ENCODE measurements at places on chromosomes 16 and 17.

DNA sequence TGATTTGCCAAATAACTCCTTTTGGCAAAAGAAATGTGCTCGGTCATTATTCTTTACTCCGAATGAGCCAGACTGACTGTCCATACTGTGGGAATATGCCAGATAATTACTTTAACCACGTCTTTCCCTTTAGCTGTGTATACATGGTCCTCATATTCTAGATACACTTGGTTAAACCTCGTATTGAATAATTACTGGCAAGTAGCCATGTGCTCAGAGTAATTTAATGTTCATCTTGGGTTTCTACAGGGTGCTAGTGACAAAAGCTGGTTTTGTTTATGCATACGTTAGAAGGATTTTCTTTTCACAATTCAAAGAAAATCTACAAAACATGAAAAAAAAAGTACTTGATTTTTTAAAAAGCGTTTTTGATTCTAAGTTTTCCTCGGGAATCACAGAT lies 540.3 kb downstream of the KCNJ2 start:
- no peak for DNase-seq

DNA sequence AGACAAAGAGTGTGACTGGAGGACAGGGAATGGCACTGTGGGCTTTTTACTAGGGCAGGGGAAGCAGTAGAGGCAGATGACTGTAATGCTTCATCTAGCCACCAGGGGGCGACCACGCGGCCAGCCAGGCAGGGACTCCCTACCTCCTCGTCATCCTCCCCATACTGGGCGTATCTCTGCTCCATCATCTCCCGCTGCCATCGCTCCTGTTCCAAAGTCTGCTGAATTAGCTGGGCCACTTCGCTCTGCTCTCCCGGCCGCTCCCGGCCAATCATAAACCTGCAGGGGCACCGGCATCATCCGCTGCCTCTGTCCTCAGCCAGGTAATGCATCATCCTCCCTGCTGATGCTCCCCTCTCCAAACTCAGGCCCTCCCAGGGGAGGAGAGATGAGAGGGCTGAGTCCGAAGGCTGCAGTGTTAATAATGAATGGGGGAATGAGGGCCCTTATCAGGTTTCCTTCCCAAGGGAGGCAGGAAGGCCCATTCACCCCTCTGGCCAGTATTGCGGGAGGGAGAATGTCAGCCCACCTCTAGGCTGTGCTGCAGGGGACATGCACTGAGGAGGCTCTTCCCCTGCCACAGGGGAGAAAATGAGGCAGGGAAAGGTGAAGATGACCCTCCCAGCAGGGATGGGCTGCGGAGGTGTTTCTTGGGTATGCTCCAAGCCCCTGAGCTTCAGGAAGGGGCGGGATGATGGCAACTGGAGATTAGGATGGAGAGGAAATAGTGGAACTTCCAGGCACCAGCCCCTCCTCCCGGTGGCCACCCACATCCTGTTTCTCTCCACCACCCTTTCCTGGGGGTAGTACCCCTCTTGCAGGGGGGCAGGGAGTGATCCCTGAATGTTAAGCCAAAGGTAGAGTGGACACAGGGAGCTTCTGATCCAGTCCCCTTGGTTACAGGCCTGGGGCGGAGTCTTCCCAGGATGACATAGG lies 10.3 kb upstream of the SAMD14 start:
- peak; percentile 83 for DNase-seq

GRCh38 chr16:2428784-2429033 lies 538 bp upstream of the CCNF start:
- DNase-seq: no peak

- no peak for DNase-seq
Observed at GRCh38 chr16:2429771-2430663, 770 bp downstream of the CCNF start.

DNA sequence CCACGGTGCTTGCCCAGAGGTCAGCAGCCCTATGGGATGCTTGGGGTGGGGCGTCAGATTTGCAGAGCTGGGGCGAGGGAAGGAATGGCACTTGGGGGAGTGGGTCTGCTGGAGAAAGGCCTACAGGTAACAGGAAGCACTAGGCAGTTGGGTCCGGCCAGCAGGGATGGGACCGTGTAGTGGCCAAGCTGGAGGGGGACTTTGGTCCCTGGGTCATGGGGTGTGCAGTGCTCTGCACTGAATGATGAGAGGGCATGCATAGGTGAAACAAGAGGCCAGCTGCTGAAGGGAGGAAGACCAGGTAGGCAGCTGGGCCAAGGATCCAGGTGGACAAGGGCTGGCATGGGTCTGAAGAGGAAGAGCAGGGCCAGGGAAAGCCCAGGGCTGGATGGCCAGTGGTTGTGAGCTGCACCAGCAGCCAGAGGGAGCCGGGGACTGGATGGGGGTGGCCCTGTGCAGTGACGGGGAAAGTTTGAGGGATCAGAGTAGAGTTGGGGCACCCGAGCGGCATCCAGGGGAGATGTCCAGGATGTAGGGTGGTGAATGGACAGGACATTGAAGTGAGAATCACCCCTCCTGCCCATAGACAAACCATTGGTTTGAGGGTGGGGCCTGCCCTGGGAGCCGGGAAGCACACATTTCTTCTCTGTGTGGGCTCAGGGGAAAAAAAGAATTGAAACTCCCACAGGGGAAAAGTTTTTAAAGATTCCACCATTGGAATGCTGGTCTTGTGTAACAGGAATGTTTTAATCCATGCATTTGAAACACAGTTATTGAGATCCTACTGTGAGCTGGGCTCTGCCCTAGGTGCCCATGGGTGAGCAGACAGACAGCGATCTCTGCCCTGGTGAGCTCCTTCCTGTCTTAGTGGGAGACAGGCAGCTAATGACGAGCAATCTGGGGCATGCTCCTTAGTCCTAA lies 25.1 kb downstream of the RAI1 start:
- no peak for DNase-seq

DNA sequence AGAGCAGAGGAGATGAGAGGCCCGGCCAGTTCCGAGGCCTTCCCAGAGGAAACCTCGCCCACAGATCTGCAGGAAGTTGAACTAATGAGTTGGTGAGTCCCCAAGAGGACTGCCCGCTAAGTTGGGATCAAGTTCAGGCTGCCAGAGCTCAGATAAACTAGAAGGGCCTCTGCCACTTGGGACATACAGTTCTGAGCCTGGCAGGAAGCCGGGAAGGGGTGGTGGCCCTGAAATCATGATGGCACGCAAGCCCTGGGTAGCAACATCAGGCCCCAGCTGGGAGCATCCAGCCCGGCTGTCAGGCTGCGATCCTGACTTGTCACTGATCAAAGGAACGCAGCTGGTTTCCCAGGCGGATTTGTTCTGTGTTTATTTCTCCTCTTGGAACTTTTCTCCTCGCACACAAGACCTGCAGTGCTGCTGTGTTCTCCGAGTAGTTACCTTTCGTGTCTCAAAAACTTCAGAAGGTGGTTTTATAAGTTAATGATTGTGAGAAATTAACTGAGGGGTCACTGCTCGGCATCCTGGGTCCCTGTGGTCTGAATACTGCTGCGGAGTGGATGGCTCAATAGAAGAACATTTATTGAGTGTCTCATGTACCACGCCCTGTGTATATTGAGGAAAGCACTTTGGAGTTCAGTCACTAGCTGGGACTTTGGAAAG lies 8.0 kb upstream of the WFDC1 start:
- no peak for DNase-seq

DNA sequence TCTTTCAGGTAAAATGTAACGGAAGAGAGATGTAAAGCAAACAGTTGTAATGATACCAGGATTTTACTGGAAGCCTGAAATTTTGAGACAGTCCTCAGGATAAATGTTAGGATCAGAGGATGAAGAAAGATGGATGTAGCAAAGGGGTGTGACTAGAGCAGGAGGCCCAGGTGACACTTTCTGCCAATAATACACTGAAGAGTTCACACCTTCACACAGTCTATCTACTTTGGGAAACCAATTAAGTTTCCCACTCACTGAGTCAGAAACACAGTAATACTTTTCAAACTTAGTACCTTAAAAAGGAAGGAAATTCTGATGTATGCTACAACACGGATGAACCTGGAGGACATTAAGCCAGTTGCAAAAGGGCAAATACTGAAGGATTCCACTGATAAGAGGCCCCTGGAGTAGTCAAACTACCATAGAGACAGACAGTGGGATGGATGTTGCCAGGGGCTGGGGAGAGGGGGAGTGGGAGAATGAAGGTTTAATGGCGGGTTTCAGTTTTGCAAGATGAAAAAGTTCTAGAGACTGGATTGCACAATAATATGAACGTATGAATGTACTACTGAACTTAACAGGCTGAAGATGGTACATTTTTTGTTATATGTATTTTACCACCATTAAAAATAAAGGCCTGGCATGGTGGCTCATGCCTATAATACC lies 62.3 kb downstream of the CYTH1 start:
- no peak for DNase-seq

DNA sequence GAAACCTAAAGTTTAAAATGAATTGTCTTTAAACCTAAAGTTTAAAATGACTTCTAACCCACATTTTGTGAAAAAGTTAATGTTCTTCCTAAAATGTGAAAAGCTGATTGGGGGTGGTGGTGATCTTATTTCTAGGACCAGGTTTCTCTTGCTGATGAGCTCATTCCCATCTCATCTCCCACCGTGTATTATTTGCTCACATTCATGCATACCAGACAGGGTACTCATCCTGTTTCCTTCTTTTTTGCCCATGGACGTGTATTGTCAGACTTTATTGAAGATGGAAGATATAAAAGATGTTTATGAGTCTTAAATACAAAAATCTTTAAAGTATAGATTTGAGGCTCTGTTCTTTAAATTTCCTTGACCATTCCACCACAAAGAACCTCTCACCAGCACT lies 70.1 kb upstream of the MPHOSPH6 start:
- no peak for DNase-seq

GRCh38 chr17:41772218-41772585 lies 14.3 kb downstream of the JUP start:
- no peak for DNase-seq

- no peak for DNase-seq
Observed at GRCh38 chr16:87559945-87560344, 42.4 kb upstream of the JPH3 start.

DNA sequence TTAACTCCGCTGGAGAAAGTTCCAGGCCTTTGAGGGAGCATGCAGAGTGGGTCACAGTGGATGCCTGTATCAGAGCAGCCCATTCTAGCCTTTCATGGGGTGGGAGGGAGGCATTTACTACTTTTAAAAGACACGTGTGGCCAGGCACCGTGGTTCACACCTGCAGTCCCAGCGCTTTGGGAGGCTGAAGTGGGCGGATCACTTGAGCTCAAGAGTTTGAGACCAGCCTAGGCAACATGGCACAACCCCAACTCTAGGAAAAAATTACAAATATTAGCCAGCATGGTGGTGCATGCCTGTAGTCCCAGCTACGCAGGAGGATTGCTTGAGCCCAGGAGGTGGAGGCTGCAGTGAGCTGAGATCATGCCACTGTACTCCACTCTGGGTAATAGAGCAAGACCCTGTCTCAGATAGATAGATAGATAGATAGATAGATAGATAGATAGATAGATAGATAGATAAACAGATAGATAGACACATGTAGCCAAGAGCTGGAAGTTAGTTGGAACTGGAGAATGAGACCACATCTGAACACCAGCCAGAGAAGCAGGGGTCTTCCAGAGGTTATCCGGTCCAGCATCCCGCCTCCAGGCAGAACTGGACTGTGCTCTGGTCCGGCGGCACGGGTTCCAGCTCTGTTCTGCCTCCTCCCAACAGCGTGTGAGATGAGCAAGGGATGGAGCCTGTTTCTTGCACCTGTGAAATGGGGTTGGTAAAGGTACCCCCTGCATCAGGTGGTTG lies 3.6 kb downstream of the ADCY7 start:
- DNase-seq: no peak

GRCh38 chr17:42341568-42341967 lies 46.7 kb downstream of the STAT3 start:
- no peak for DNase-seq

GRCh38 chr16:2206420-2206779 lies 1.1 kb downstream of the MLST8 start:
- DNase-seq: no peak

GRCh38 chr16:84220851-84221250 lies 19.0 kb downstream of the KCNG4 start:
- DNase-seq: no peak

- DNase-seq: no peak
Observed at GRCh38 chr16:50265260-50265659, 1.1 kb upstream of the ADCY7 start.

GRCh38 chr17:58324056-58324408 lies 4.6 kb downstream of the TSPOAP1 start:
- no peak for DNase-seq

DNA sequence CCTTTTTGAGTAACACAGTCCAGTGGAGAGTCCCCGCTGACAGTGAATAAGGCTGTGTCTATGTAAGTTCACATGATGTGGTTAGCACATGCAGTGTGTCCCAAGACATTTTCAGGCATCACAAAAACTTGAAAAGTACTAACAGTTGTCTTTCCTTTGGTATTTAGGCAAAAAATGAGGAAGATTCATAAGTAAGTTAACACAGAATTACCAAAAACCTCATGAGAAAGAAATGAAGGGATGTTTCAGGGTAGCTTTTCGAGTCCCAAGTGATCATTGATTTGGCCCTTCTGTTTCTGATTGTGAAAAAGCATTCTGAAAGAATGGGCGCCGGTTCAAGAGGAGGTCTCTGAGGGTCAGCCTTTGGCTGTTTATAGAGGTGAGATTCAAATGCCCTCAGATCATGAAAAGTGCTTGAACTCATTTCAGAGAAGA lies 529 bp upstream of the ASPA start:
- peak; percentile 4 for DNase-seq

- DNase-seq: no peak
Observed at GRCh38 chr17:73118139-73118538, 25.7 kb upstream of the SLC39A11 start.

- peak; percentile 50 for DNase-seq
Observed at GRCh38 chr16:88014252-88014781, 63.1 kb downstream of the BANP start.

DNA sequence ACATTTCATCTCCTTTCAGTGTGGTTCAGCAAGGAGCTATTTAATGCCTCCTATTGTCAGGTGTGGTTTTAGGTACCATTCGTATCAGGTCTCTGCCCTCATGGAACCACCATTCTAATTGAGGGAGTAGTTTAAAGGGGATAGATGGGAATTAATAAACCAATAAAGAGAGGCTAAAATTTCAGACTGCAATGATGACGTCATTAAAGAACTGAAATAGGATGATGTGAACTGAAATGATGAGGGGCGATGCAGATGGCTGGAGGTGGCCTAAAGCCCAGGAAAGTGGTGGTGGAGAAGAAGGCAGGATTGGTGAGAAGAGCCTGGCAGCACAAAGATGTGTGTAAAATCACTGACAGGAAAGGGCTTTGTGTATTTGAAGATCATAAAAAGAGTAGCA lies 148.9 kb upstream of the RBFOX1 start:
- DNase-seq: no peak

Data from fibroblast of mammary gland (primary cell).